Panc1 (cell line): ENCODE measurements at places on chromosomes 7 and 10. TPM values are rescaled to one million over a fixed set of nuclear protein-coding genes. Genes with fewer than 3 reads are reported as not detected.

The PDE6C gene
- not detected for total RNA-seq

The TLX1 gene
- total RNA-seq = 0.13 TPM

The P4HA1 gene
- 58.5 TPM for total RNA-seq

The ACSM6 gene
- total RNA-seq = not detected

The PIK3AP1 gene
- total RNA-seq = 2.6 TPM

The CH25H gene
- 0.10 TPM for total RNA-seq

The ZNF853 gene
- 1.4 TPM for total RNA-seq

The VWA2 gene
- total RNA-seq = 0.77 TPM

The HOXA10 gene
- total RNA-seq = 0.41 TPM

The PANK1 gene
- total RNA-seq = 11.0 TPM

The ADAM8 gene
- 3.7 TPM for total RNA-seq
